ENCODE measurements at places on chromosomes 4 and X.

DNA sequence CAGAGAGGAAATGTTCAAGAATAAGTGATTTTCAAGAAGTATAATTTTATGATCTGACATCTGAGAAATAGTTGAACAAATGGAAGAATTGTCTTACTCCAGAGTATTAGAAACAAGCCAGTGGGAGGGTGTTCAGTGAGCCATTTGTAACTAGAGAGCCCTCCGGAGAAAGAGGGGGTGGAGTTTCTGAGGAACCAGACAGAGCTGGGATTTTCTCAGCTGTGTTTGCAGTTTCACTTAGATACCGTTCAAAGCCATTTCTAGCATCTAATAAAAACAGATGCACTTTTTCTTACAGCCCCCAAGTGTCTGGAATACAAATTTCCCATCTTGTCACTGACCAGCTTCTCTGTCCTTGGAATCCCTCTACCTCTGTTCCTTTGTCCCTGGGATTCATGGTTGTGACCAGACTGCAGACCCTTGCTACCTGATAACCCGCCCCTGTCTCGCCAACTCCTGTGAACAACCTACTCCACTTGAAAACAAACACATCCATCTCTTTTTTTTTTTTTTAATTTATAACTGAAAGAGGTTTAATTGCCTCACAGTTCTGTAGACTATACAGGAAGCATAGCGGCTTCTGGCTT lies 132.8 kb upstream of the KLF3 start:
- no peak for DNase-seq

DNA sequence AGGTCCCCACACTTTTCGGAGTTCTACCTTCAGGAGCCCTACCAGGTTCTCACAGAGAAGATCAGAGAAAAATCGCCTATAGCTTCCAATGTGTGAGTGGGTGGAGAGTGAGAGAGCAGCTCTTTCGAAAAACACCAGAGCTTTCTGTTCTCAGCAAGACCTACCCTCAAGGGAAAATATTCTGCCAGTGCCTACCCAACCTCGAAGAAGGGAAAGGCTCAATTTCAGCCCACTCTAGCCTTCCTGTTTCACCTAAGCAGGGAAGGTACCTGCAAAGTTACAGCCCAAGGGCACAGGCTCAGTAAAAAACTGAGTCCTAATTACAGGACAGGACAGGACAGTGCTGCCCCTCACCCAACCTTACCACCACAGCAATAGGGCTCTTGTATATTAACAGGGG lies 104.0 kb upstream of the WDR17 start:
- no peak for DNase-seq

DNA sequence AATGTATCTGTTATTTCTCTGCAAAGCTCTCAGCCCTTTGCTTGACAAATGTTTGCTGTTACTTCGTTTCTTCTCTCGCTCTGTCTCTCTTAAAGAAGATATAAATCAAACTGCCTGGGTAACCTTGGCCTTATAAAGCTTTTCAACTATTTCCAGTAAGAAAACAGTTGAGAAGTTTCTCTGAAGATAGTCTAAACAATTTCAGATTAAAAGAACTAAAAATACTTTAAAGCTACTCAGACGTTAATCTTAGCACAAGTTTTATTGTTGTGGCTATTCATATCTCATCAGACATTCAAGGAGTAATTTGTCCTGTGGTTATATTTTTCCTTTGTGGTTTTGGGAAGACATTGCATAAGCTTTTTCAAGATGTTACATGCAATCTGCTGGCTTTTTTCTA lies 22.6 kb downstream of the HOPX start:
- no peak for DNase-seq

DNA sequence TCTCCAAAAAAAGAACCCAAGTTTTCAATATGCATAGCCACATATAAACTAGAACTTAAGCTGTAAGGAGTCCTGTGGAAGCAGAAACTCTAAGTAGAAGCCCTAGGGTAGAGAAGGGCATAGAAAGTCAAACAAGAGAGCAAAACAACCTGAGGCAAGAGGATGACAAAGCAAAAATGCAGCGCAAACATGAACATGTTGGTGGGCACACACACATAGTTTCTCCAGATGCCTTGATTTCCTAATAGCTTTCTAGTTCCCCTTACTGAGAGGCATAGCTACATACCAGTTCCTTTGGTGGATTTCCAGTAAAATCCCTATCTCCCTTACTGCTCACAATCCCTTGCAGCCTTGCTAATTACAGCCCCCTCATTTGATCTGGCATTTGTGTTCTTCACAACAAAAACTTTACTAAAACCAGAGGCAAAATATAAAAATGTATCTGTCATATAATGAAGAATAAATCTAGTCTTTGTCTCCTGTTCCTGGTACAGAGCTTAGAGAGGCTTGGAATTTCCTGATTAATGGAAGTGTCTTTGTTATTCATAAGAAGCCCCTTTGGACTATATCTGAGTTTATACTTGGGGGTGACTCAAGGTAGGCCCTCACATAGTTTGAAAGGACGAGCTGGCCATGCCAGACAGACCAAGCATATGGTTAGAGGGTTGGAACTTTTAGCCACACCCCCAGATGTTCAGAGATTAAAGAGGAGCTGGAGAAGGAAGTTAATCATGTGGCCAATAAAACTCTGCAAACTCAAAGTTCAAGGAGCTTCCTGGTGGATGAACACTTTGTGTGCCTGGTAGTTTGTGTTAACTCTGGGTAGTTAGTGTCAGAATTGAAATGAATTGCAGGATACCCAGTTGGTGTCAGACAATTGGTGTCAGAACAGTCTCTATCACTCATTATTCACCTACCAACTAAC lies 52.7 kb upstream of the ZCCHC13 start:
- DNase-seq, result no peak

- no peak for DNase-seq
Observed at GRCh38 chr4:105061136-105061696, 85.5 kb upstream of the TET2 start.

DNA sequence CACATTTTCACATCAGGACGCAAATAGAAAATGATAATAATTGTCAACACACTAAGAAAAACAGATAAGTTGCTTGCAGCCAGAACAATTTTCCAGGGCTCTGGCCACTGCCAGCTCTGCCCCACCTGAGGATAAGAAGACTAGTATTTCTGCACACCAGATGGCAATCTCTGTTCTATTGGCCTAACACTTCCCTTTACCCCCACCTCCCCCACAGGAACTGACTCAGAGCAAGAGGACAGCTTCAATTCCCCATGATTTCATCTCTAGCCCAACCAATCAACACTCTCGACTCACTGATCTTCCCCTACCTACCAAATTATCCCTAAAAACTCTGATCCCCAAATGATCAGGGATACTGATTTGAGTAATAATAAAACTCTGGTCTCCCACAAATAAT lies 164.0 kb downstream of the SMARCA1 start:
- no peak for DNase-seq

DNA sequence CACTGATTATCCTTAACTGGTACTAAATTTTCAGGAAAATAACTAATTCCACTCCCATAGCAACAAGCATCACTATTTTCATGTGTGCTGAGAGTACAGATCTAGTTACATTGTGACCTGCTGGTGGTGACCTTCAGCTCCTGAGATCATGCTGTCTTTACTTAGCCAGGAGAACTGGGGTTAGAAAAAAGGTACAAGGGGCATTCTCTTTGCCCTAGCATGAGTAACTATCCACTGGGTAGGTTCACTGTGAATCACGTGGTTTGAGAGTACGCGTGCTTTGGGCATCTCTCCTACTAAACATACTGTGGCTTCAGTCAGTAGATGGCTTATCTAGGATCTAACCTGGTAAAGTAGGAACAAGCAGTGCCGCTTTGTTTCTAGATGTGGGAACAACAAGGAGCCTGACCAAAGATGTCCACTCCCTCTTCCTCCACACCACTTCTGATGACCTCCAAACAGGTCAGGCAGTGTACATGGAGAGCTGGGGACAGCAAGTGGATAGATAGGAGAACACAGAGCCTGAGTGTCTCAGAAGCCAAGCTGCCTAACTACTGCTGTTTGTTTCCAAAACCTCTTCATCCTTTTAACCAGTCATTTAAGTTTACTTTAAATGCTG lies 90.2 kb downstream of the CBR4 start:
- DNase-seq, result no peak

DNA sequence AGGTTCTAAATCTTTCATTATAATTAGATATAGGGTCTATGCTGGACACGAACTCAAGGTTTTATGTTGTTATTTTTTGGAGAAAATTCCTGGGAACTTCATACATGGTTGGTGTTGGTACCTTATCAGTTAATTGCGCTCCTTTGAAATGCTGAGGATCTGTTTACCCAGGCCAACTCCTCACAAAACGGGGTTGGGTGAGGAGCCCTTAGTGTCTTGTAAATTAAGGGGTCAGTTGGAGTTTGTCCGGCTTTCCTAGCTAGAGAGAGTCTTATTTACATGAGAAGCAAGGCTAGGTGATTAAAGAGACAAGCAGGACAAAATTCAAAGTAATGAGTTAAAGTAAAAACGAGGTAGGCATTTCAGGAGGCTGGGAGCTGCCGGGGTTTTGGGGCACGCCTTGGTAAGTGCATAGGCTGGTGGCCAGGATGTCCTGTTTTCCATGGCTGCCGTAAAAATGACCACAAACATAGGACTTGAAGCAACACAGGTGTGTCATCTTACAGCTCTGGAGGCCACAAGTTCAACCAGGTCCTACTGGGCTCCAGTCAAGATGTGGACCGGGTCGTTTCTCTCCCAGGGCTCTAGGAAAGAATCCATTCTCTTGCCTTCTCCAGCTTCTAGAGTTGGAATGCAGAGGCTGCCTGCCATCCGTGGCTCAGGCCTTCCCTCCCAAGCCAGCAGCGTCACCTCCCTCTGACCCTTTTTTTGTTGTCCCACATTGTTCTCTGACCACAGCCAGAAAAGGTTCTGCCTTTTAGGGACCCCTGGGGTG lies 19.8 kb downstream of the PSAPL1 start:
- no peak for DNase-seq

GRCh38 chr4:174753021-174753420 lies 76.0 kb downstream of the GLRA3 start:
- DNase-seq, result no peak

DNA sequence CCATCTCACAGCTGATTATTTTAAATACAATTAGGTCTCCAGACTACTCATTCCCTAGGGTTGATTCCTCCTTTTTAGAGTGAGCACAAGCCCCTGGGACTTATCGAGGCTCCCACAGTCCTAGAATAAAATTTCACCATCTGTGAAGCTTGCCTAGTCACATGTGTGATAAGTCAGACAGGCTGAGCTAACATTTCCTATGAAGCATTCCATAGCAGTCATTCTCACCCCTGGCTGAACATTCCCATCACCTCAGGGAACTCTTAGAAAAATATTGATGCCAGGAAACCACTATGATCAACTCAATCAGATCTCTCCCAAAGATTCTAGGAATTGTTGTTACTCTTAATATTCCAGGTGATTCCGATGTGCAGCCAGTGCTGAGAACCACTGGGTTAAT lies 37.7 kb downstream of the ARHGEF9 start:
- DNase-seq, result no peak

DNA sequence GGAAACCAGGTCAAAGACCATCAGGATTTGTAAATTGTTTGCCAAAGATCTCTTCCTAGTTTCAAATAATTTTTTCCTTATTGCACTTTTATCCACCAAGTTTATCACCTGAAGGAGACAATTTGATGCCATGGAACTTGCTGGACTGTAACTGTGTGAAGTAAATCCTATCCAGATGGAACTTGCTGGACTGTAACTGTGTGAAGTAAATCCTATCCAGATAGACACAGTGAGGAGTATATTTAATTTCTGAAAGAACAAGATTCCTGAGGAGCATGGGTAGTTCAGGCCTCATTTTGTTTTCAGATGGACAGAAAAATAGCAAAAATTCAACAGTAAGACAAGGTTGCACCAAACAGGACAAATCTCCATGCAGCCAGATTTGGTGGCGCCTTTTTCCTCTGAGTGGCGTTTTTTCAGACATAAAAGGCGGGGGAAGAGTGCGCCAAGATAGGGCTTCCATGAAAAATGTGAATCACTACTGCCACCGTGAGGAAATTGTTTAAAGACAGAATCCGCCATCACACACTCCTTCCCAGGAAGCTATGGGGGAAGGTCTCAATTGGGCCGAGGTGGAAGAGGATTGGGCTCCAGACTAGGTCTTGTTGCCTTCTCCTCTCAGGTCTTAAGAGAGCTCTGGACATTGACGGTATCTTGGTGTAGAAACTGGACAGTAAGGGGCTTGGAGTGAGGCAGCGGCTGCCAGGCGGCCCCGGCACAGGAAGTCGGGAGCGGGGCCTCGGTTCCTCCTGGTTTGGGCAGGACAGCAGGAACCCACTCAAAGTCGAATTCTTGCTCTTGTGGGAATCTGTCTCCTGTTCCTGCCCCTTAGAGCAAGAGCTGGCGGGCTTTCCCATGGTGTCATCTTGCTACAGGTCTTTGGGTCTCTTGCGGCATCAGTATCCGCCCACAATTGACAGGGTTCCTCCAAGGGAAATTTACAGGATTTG lies 234.7 kb downstream of the OR13H1 start:
- DNase-seq, result no peak

DNA sequence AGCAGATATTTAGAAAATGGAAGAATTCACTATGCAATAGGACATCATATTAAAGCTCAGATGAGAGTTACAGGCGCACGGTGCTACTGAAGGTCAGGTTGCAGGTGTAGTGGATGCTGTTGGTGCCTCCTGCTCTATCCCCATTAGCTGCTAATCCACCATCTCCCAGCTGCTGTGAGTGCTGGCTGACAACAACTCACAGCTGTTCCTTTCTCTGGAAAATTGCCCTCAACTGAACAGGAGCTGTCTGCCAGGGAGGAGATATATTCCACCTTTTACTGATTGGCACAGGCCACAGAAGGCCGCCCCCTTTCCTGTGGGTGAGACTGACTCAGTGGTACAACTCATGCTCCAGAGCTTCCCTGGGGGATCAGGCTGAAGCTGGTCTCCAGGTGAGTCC lies 48.7 kb downstream of the UCHL1 start:
- no peak for DNase-seq

DNA sequence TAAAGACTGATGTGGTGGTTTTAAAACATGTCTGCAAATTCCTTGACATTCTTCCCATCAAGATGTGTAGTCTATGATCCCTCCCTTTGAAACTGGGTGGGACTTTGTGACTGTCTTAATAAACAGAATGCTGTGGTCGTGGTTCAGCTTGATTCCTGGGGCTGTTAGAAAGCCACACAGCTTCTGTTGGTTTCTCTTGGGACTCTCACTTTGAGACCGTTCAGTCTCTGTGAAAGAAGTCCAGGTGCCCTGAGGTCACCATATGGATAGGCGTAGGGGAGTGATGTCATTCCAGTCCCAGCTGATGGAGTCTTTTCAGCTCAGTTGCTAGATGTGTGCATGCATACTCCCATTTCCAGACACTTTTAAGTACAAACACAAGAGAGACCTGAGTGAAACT lies 216.6 kb downstream of the KDR start:
- DNase-seq, result no peak

DNA sequence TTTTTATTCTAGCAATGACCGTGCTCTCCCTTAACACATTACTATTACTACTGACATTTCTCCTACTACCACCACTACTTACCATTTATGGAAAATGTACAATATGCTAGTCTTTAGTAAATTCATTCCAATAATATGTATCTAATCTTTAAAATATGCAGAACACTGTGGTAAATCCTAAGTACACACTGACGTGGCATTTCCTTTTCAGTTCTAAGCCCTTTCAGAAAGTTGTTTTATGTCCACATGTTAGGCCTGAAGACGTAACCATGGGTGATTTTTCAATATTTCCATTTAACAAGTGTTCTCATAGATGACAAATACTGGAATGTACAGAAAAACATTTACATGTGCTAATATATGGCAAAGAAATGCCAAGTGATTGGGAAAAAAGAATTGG lies 268.6 kb upstream of the SLIT2 start:
- no peak for DNase-seq
